ENCODE measurements at places on chromosomes 5 and 9.

GRCh38 chr5:137300411-137301240 lies 198.5 kb downstream of the SPOCK1 start:
- no peak for DNase-seq

- no peak for DNase-seq
Observed at GRCh38 chr5:126093041-126093440, 330.2 kb upstream of the GRAMD2B start.

DNA sequence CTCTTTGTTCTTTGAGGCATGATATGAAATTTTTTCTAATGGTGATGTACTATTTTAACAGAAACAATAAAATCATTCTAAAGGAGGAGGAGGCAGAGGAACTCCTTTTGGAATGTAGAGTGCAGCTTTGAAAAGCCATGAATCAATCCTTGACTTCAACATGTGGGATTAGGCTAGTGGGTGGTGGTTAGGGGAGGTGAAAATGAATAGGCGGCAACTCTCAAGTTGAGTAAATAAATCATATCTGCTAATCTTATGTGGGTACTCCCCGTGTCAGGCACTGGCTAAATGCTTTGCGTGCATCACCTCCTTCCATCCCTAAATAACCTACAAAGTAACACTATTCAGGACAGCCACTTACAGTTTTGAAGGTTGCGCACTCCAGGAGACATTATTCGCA lies 35.1 kb downstream of the FAM81B start:
- no peak for DNase-seq

DNA sequence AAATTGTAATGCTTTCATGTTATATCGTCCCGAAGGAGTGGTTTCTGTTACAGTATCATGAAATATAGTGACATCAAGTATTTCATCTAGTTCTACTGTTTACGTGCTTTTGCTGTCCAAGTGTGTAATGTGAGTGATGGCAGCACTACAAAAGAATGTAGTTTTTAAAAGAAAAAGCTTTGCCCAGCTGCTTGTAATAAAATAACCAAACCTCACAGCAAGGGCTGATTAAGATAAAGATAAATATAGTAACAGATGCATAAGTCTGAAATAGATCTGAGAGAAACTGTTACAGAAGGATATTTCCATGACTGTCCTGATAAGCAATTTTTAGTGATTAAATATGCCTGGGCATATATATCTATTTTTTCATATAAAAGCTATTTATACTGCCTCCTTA lies 106.4 kb downstream of the AUH start:
- DNase-seq: no peak

DNA sequence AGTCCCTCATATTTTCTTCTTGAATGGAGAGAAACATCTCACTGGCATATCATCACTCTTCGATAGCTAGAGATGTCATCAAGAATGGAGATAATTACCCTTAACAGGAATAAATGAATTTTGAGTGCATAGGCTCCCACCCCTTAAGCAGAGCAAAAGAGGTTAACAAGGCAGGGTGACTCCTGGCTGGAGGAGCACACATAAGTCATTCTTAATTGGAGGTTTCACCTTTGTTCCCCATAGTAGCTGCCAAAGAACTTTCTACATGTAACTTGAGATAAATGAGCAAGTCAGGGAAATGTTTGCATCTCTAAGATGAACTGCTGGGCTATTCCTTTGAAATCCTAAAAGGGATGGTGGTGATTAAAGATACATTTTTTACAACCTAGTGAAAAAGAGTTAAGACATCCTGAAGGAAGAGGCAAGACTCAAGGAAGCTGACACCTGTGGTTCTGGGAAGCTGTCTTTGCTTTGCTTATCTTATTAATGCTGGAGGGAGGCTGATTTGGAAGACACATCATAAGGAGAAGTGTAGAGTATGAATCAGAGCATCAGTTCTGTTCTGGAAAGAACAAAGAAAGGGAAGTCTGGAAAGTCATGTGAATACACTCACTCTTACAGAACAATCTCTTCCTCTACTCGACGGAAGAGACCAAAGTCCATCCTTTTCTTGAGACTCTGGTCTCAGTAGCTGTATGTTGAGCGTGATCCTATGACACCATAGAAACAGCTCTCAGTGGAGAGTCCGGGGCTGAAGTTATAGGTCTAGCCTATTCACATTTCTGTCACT lies 326.3 kb downstream of the OSTF1 start:
- no peak for DNase-seq

DNA sequence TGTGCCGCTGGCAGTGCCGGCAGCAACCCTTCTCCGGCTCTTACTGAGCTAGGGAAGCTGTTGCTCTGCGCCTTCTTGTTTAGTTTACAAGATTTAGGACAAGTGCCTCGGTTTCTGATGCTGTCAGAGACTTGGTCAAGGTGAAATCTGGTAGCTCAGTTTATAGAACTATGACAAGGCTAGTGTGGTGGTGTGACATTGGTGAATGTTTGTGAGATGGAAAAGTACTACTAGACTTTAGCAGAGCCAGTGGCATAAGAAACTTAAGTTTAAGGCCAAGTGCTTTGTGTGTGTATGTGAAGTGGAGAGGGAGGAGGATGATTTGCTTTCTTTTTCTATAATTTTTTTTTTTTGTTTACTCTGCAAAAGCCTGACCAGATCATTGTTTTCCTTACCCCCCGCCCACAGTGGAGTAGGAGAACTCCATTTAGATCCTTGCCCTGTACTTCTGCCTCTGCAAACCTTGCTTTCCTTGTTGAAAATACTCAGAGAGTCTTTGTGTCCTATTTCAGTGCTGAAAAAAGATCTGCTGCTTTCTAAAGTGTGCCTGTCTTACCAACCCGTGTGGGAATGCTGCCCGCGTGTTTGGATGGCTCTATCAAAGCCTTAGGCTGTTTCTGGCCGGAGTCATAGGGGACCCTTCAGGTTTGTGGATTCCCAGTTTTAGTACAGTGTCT lies 75.9 kb downstream of the TRIO start:
- DNase-seq: no peak

DNA sequence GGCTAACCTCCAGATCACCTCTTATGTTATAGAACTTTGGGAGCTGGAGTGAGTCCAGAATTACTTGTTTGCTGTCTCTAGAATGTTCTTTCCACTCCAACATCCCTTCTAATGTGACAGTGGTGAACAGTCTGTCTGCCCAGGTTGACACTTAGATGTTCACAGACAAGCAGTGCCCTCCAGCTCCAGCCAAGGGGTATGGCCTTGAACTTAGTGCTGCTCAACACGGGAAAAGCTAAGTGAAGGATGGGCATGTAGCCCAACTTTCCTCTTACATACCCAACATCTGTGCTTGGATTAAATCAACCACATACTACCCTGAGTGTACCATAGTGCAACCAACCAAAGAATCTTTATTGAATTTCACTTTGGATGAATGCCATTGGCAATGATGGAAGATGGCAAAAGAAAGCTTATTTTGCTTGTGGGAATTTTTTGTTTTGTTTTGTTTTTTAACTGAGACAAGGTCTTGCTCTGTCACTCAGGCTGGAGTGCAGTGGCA lies 201.2 kb downstream of the NXNL2 start:
- no peak for DNase-seq

- DNase-seq: no peak
Observed at GRCh38 chr5:169350759-169351240, 49.9 kb upstream of the SLIT3 start.

DNA sequence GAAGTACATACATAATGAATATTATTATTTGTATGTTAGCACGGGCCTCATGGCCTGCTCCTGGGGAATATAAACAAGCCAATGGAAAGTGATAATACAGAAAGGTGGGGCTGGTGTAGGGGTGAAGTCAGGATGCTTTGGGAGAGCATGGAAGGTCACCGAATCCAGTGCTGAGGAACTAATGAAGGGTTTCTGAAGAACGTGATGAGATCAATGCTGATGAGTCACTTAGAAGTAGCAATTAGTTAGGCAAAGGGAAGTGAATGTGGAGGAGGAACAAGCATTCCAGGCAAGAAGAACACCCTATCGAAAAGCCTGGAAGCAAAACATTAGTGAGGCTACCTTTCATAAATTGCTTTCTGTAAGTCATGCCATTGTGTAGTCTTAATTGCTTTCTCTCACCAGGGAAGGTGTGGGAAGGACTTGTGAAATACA lies 2.1 kb downstream of the ANXA1 start:
- no peak for DNase-seq

GRCh38 chr5:177957241-177957640 lies 38.8 kb downstream of the PROP1 start:
- no peak for DNase-seq

DNA sequence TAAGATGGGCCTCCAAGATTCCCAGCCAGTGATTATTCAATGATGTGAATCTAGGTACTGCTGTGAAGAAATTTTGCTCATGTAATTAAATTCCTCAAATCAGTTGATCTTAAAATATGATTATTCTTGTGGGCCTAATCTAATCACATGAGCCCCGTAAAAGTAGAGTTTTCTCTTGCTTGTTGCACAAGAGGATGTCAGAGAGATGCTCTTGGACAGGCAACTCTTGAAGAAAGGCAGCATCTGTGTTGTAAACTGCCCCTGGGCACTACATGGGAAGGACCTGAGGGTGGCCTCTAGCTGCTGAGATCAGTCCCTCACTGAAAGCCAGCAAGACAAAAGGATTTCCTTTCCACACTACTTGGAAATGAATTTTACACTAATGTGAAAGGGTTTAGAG lies 132.9 kb downstream of the TRPM3 start:
- no peak for DNase-seq

DNA sequence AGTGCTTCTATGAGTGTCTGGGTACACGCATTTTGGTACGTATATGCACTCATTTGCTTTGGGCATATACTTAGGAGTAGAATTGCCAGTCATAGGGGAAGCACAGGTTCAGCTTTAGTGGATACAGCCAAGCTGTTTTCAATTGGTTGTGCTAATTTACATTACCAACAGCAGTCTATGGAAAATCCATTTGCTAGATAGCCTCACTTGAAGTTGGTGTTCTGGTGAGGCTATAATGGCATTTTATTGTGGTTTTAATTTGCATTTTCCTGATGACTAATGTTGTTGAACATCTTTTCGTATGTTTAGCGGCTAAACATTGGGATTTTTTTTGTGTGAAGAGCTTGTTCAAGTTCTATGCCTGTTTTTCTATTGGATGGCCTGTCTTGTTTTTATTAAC lies 76.8 kb upstream of the ANKH start:
- no peak for DNase-seq

- DNase-seq: no peak
Observed at GRCh38 chr9:33197279-33198152, 30.4 kb upstream of the B4GALT1 start.

DNA sequence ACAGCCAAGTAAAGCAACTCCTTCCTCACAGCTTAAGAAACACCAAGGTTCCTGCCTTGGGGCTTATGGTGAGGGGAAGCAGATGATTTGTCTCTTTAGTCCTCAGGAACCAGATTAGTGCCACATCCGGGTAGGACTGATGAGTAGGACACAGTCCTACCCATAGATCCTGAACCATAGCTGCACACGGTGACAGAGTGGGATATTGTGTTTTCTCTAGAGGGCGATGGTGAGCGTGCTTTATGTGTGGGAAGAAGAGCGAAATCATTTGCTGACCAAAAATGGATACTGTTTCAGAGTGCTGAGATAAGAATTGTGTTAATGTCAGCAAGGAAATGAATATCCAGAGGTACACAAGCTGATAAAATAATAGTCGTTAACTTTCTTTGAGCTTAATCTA lies 209.0 kb upstream of the FBXL7 start:
- DNase-seq: no peak

DNA sequence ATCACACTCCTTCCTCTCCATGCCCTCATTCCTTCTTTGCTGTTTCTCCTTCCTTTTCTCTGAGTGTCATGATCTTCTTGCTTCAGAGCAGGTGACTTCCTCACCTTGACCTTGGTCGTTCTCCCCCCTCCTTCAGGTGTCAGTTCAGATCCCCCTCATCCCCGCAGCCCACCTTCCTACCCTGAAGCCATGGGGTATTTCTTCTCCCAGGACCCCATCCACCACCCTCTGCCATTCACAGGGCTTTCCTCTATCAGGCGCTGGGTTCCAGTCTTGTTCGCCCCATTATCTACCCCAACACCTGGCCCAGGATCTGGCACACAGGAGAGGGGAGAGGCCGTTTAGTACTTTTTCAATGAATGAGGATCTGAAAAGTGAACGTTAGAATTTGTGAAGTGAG lies 101.0 kb downstream of the NSG2 start:
- no peak for DNase-seq

- no peak for DNase-seq
Observed at GRCh38 chr5:171920765-171921391, 85.6 kb downstream of the FBXW11 start.

DNA sequence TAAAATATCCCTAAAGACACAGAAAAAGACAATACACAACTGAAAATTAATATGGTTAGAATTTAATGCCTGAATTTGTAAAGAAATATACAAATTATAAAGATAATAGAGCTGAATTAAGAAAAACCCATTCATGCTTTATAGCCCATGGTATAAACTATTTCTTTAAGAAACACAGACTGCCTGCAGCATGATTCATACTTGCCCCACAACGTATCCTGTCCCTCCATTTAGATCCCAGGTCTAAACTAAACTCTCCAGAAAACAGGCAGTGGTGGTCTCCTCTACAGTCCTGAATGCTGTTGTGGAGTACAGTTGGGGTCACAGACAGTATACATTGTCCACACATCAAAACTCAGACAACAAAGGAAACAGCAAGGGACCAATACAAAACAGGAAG lies 24.8 kb downstream of the IL6ST start:
- no peak for DNase-seq

DNA sequence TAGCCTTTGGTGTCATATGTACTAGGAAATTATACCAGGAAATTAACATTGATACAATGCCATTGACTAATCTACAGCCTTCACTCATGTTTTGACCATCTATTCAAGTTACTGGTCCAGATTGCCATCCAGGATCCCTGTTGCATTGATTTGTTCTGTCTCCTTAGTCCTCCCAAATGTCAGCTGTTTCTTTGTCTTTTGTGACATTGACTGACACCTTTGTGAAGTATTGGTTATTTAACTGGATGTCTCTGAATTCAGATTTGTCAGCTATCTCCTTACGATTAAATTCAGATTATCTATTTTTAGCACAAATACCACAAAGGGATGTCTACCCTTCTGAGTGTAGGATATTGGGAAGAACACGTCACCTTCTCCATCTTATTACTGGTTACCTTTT lies 73.7 kb upstream of the CTNND2 start:
- DNase-seq: no peak

GRCh38 chr9:73042155-73042554 lies 89.3 kb upstream of the ALDH1A1 start:
- no peak for DNase-seq

GRCh38 chr9:16704116-16705110 lies 166.1 kb downstream of the BNC2 start:
- DNase-seq: no peak

- DNase-seq: no peak
Observed at GRCh38 chr9:108241384-108242073, 614.3 kb downstream of the ACTL7B start.

- no peak for DNase-seq
Observed at GRCh38 chr9:5749306-5749705, 83.6 kb downstream of the ERMP1 start.

GRCh38 chr5:25094219-25094618 lies 449.4 kb upstream of the CDH10 start:
- no peak for DNase-seq

Data from stimulated activated CD4-positive, alpha-beta T cell treated with anti-CD3 and anti-CD28 coated beads, Interleukin-1b, Interleukin-23, amount 100 ng/mL, for 24 hours (primary cell).